ENCODE measurements at places on chromosomes 12 and 14. TPM values are rescaled to one million over a fixed set of nuclear protein-coding genes. Genes with fewer than 3 reads are reported as not detected.

Gene VDR
- total RNA-seq: 86.4 TPM

Gene TRHDE
- total RNA-seq: not detected

Gene ITGA5
- 36.6 TPM for total RNA-seq

Gene OR6C70
- total RNA-seq: not detected

Gene RDH5
- 5.3 TPM for total RNA-seq

DNA sequence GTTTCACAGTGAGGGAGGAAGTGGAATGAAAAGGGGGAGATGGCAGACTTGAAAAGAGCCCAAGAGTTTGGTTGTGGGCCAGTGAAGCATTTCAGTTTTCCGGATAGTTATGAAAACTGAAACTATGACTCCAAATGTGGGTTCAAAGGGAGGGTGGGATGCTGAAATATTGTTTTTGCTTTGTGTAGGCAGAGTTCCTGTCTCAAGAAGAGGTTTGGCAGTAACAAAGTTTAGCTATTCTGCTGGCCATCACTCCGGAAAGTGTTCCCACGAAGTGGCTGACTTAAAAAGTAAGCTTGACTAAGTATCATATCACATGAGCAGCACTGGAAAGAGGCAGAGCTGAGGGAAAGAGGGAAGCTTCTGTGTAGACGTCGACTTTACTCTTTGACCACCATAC is 85.2 kb downstream of the CAND1 start:
- DNase-seq: no peak

- DNase-seq: no peak
Measured at GRCh38 chr12:77374673-77375072, 309.3 kb upstream of the E2F7 start.

DNA sequence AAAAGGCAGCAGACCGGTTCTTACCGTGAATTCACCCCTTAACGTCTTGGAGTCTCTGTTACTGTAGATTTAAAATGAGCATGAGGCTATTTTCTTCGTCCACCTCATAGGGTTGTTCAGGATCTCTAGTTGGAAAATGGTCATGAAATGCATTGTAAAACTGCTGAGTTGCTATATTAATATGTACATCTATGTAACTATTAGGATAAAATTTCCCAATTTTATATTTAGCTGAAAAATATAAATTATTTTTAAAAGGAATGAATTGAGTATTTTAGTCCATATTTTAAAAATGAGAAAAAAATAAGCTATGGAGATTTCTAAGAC is 272.7 kb downstream of the ALG10B start:
- no peak for DNase-seq

DNA sequence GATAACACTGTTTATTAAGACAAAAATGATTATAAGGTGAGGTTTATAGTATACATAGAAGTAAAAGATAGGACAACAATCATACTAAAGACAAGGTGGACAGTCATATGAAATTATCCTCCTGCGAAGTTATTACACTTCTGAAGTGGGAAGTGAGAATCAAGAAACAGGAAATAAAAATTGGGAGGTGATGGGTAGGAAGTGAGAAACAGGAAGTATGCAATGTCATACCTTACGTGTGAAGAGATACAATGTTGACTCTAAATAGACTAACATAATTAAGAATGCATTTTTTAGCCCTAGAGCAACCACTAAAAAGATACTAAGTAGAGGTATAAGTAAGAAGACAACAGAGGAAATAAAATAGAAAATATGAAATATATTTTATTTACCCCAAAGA is 43.7 kb downstream of the GRIN2B start:
- DNase-seq: no peak

- DNase-seq: no peak
Measured at GRCh38 chr14:56905282-56905681, 95.0 kb upstream of the OTX2 start.

DNA sequence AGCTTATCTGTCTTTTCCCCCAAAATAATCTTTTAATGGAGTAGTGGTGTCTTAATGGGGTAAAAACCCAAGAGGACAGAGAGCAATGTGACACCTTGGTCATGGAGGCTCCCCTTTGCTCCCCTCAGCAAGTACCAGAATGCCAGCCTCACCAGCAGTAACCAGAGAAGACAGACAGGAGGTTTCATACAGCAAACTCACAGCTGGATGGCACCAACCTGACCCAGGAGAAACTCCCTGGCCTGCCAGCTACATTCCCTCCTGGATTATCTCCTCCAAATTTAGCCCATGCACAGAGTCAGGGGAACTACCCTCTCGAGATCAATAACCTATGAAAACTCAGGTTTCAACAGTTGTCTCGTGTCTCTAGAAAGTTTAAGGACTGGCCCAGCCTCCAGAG is 15.9 kb downstream of the BHLHE41 start:
- DNase-seq: no peak

- peak; percentile 44 for DNase-seq
Measured at GRCh38 chr12:27464220-27464554, 17.7 kb downstream of the SMCO2 start.

- DNase-seq: no peak
Measured at GRCh38 chr14:21807975-21808374, 134.4 kb upstream of the OR4E1 start.

GRCh38 chr12:20314328-20314727 is 54.0 kb upstream of the PDE3A start:
- DNase-seq: no peak

DNA sequence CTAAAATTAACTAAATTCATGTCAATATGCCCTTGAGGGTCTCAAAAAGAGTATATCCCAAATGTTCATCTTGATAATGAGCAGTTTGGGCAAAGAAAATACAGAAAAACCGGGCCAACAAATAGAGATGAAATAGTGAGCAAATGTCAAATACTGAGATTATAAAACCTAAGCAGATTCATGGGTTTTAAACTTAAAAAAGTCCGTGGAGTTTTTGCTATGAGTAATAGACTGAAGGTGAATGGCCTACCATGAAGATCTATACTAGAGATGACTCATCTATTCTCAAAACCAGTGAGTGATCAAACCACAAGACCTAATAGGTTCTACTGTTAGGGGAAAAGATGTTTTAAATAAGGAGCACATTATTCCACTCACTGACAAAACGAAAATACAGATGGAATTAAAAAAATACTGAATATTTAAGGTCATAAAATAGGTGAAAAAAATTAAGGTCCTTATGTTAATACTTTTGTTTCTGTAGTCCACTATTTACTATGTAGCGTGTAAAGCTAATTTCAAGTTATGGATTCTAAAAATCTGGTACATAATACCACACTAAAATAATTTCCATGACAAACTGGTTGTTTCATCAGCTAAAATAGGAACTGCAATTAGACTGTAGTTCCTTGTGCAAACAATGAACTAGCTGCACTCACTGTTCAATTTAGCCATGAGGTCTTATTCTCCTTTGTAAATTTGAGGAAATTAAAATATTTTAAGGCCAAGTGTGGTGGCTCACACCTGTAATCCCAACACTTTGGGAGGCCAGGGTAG is 5.0 kb downstream of the HNRNPC start:
- no peak for DNase-seq

DNA sequence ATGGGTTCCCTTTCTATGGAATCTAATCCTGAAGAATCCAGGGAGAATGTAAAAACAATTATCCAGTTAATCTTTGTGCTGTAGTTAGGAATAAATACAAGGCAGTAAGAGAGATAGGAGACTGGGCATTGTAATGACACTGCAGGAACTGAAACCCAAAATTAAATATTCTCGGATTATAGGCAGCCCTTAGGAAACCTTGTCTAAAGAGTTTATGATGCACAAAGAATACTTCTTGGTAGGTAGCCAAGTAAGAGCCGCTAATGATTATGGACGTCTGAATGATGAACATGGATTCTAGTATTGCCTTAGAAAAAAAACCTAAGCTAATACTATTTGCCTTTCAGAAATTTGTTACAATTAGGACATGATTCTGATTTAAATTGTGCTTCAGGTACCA is 165.4 kb upstream of the LRIG3 start:
- DNase-seq: no peak

Data from activated CD8-positive, alpha-beta T cell treated with anti-CD3 and anti-CD28 coated beads for 36 hours (primary cell).